ENCODE measurements at places on chromosomes 2 and 18.

- peak; percentile 74 for DNase-seq
Measured at GRCh38 chr18:63259567-63260379, 59.8 kb downstream of the BCL2 start.

GRCh38 chr2:231987124-231987727 is 25.7 kb downstream of the DIS3L2 start:
- DNase-seq, result no peak

DNA sequence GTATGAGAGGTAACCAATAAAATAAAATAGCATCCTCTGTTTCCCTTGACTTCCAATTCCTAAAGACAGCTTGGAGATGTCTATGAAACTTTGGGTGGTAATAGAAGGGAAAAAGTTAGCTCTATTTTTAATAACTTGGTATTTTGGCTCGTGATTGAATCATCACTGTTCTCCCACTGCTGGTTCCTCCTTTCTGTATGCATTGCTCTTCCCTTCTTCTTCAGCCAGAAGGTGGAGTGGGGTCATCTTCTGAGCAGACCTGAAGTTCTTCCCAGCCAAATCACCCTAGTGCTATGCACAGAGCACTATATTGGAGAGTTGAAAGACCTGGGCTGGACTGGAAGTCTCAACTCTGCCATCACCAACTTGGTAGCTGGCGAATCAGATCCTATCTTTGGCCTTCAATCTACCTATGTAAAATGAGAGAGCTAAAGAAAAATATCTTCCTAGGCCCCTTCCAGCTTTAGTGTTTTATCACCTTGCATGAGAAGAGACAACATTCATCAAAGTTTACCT is 54.1 kb downstream of the CPO start:
- no peak for DNase-seq

GRCh38 chr2:85011747-85012146 is 40.8 kb downstream of the KCMF1 start:
- no peak for DNase-seq

- DNase-seq, result no peak
Measured at GRCh38 chr2:29114586-29114945, 649 bp upstream of the CLIP4 start.

DNA sequence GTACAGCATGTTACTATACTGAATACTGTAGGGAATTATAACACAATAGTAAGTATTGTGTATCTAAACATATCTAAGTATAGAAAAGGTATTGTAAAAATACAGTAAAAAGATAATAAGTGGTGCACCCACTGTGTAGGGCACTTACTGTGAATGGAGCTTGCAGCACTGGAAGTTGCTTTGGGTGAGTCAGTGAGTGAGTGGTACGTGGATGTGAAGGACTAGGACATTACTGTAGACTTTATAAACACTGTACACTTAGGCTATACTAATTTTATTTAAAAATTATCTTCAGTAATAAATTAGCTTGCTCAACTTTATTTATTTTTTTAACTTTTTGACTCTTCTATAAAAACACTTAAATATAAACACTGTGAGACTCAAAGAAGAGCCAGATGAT is 82.6 kb downstream of the MTA3 start:
- no peak for DNase-seq
